IMR-90 (cell line): ENCODE measurements at places on chromosomes 5 and 9. TPM values are rescaled to one million over a fixed set of nuclear protein-coding genes. Genes with fewer than 3 reads are reported as not detected.

GRCh38 chr5:40442346-40442745 lies 237.4 kb upstream of the PTGER4 start:
- H3K36me3 ChIP-seq = no peaks in the 10 kb centered on the region
- no peak overlapping the region for H3K4me3 ChIP-seq
- no peak overlapping the region for H3K27ac ChIP-seq
- peaks cover 3% of the 10 kb centered on the region; the same call in 1 of the 2 replicates for H3K4me1 ChIP-seq
- peak; percentile 83 for DNase-seq

DNA sequence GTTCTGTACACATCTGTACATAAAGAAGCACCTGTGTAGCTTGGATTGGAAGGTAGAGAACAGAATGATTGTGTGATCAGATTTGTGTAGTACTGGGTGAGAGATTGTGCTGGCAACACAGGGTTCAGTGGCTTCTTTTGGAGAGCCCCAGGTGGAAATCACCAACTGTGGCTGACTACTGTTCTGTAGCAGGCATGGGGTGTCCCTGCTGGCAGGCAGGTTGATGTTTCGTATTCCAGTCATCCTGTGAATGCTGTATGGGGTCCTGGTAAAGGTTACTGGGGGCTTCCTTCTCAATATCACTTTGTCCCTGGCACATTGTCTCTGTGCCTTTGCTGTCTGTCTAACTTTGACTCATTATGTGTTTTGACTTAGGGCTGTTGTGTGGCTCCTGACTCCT lies 5.3 kb downstream of the ASPN start:
- H3K36me3 ChIP-seq = no peaks in the 10 kb centered on the region
- no peak overlapping the region for H3K4me3 ChIP-seq
- H3K27ac ChIP-seq = no peak overlapping the region
- DNase-seq = no peak
- no peaks in the 10 kb centered on the region for H3K27me3 ChIP-seq

DNA sequence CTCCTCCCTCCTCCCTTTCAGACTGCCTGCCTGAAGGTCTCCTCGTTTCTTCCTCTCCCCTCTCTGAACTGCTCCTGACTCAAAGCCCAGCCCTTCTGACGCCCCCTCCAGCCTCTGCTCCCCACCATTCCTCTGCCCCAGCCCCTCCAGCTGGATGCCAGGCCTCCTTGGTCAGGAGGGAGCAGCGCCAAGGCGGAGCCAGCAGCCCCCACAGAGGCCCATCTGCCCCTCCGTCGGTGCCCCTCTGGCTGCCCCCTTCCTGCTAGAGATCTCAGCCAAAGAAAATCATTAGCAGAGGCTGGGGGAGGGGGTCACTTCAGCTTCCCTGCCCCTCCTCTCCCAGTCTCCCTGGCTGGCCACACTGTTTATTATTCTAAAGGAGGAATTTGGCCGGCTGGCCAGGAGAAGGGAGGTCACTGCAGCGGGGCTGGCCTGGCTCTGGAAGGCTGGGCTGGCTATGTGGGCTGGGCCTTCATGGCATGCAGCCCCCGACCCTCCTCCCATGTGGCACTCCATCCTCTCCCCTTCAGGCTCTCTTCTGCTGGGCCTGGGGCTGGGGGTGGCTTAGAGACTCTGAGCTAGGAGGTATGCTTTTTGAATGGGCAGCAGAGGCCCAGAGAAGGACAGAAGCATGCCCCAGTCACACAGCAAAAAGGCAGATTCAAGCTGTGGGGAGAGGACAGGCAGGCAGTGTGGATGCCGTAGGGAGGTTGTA lies 16.9 kb downstream of the PDGFRB start:
- DNase-seq = peak; percentile 96
- H3K4me1 ChIP-seq = peaks cover 69% of the 10 kb centered on the region
- no peak overlapping the region for H3K4me3 ChIP-seq
- no peaks in the 10 kb centered on the region for H3K27me3 ChIP-seq
- H3K36me3 ChIP-seq = peaks cover 38% of the 10 kb centered on the region

DNA sequence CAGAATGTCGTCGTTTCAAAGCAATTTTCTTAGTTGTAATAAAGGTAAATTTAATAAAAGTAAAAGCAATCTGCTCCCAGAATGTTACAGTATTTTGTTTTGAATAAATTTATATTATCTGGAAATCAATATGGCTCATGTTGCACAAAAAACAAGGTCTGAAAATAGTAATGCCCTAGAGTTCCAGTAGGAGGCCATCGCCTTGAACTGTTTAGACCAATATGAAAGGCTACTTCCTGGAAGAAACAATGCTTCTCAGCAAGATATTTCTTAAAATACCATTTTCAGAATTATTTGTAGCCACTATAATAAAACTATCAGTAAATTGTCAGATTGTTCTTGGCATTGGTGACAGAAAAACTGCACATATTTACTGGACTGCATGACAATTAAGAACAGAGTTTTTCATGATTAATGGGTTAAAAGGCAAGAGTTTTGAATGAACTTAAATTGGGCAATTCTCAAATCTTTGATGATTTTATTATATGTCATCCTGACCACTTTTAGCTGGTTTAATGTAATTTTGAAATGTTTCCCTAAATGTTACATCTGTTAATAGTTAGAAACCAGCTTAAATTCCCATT lies 153.2 kb downstream of the COMMD10 start:
- no peaks in the 10 kb centered on the region for H3K4me1 ChIP-seq
- H3K27me3 ChIP-seq = no peaks in the 10 kb centered on the region
- no peak overlapping the region for H3K27ac ChIP-seq
- H3K36me3 ChIP-seq = no peaks in the 10 kb centered on the region
- no peak overlapping the region for H3K4me3 ChIP-seq

- H3K36me3 ChIP-seq = peaks cover 3% of the 10 kb centered on the region; the same call in 1 of the 2 replicates
- peak overlapping the region; percentile 83 for H3K27ac ChIP-seq
Measured at GRCh38 chr5:53027913-53028312, 38.8 kb downstream of the ITGA2 start.

GRCh38 chr5:89276566-89277305 lies 393.8 kb upstream of the MEF2C start:
- peaks cover 7% of the 10 kb centered on the region; the same call in 1 of the 2 replicates for H3K4me1 ChIP-seq
- no peak overlapping the region for H3K27ac ChIP-seq
- peak; percentile 74 for DNase-seq

Gene FGFR4
- polyA plus RNA-seq = 2.4 TPM in 2 replicates
